ENCODE measurements at places on chromosomes 4 and X. TPM values are rescaled to one million over a fixed set of nuclear protein-coding genes. Genes with fewer than 3 reads are reported as not detected.

SCRG1 gene
- total RNA-seq = 0.16 TPM

GC gene
- total RNA-seq = not detected

AFF2 gene
- total RNA-seq = 0.97 TPM

ZDHHC15 gene
- 1.2 TPM for total RNA-seq

ANTXR2 gene
- 92.7 TPM for total RNA-seq

NEUROG2 gene
- total RNA-seq = not detected

TIMP1 gene
- total RNA-seq = 419 TPM

CWH43 gene
- not detected for total RNA-seq

PRAF2 gene
- 16.6 TPM for total RNA-seq

MANBA gene
- total RNA-seq = 40.2 TPM

UVSSA gene
- 36.3 TPM for total RNA-seq

ODAPH gene
- total RNA-seq = not detected

NAA10 gene
- total RNA-seq = 55.9 TPM

FAAH2 gene
- 0.24 TPM for total RNA-seq

PPP4R3C gene
- not detected for total RNA-seq

LRIT3 gene
- under 0.01 TPM for total RNA-seq

VCX3A gene
- not detected for total RNA-seq

GPRIN3 gene
- total RNA-seq = 0.49 TPM

RTL5 gene
- total RNA-seq = 2.9 TPM

GABRE gene
- 137 TPM for total RNA-seq

APLN gene
- total RNA-seq = 1.3 TPM

LINC00632 gene
- 24.8 TPM for total RNA-seq

SFRP2 gene
- total RNA-seq = 0.49 TPM

SPANXN4 gene
- total RNA-seq = not detected

ADAM29 gene
- not detected for total RNA-seq

GABRQ gene
- 0.24 TPM for total RNA-seq

Data from hair follicle dermal papilla cell (primary cell).